Daoy (cell line): ENCODE measurements at places on chromosomes 11 and 22. TPM values are rescaled to one million over a fixed set of nuclear protein-coding genes. Genes with fewer than 3 reads are reported as not detected.

DNA sequence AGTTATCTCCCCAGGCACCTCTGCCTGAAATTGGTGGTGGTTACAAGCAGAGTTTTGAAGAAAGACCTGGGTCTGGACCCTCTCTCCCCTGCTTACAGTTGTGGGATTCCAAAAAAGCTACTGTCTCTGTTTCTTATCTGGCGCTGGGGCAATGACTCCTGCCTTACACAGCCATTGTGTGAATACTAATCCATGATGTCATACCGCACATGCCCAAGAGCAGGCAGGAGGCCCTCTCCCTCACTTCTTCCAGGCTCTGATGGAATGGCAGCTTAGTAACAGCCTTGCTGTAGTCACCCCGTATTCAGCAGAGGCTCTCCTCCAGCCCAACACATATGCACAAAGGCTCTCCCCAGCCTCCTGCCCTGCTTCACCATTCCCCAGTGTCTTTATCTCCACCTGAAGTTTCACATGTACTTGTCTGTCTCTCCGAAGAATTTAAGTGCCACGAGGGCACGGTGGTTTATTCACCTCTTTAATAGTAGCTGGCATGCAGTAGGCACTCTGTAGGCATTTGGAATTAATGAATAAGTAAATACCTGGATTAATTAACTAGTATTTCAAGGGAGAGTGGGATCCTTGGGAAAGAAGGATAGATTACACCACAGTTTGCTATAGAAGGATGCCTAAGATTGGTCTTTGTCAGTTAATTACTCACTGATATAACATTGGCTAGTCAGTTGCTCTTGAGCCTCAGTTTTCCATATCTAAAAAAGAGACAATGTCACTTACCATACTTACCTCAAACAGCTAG, 165.6 kb downstream of the ETS1 start:
- DNase-seq, result peak; percentile 77

P2RY2 gene
- 0.74 TPM in 1 of 2 replicates, not detected in the other for total RNA-seq

GRCh38 chr22:50141891-50142363, 28.6 kb upstream of the PANX2 start:
- no peak for DNase-seq

DNA sequence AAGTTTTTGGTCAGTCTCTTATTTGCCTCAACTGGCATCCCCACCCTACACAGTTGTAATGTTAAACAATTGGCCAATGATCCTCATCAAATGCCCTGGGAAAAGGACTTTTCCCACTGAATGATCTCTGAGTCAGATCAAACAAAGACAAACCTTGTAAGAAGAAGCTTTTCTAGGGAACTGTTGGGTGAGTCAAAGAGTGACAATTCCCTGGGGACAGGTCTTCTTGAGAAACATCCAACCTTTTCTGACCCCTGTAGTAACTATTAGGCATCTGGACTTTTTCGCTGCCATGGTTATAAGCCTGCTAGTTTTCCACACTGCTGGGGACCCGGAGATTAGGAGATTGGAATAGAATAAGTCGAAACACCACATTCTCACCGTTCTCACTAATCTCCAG, 789.8 kb upstream of the API5 start:
- DNase-seq, result no peak

- no peak for DNase-seq
Measured at GRCh38 chr11:74092425-74092824, 78.4 kb downstream of the C2CD3 start.

DNA sequence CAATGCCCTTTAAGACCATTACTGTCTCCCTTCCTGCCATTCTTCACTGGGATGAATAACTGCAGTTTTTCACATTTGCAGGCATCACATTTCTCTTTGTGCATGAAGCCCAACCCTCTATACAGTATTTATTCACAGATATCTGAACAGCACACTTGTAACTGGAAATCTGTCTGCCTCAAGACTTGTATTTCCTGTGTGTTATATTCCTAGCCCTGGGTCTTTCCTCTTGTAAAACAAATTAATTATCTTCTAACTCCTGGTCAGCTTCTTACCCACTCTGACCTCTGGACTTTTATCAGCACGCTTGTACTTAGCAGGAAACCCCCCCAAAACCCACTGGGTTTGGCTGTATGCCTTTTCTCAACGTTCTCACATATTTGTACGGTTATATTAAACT, 2.0 kb downstream of the CSRP3 start:
- no peak for DNase-seq

DNA sequence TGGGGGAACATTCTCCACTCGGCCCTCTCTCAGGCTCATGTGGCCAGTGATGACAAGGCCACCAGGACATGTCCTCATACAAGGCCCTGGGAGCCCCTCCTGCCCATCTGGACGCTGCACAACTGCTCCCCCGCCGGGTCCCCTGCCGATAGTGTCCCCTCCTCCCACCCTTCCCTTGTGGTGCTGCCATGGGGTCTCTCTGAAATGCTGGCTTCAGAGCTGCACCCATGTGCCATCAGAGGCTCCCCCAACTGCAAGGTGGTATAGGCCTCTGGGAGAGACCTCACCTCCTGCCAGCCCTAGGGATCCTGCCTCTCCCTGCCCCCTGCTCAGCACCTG, 113.0 kb downstream of the KCNQ1OT1 start:
- peak; percentile 1 for DNase-seq

DNA sequence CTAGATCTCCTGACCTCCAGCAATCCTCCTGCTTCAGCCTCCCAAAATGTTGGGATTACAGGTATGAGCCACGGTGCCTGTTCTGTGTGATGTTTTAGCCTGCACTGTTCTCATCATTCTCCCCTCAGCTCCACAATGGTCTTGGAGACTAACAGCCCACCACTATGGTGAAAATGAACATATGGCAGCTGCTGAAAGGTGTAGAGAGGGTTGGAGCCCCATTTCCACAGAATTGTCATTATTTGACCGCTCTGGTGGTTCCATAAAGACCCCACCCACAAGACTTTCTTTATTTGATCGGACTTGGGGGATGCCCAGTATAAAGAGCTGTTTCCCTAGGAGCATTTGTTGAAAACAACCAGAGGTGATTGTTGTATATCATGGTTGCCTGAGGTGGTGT, 67.9 kb upstream of the SEPTIN5 start:
- no peak for DNase-seq

DNA sequence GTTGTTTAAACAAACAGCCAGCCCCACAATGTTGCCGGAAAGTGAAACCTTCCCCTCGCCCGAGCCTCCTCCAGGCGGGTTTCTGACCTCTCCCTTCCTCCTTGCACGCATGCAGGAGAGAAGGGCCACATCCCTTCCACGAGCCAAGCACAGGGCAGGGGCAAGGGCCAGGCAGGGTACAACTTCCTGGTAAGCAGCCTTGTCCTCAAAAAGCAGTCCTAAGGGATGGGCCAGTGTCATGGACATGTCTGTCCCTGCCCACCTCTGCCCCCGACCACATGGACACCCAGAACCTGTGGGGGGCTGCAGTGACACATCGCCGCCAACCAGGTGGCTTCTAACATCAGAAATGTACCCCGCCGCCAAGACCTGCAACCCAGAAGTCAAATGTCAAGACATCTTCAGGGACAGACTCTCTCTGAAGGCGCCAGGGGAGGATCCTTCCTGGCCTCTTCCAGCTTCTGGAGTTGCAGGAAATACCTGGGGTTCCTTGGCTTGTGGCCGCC, 145.3 kb downstream of the CRYBB2 start:
- no peak for DNase-seq

HEPN1 gene
- total RNA-seq, result not detected in 2 replicates

SLC35E4 gene
- total RNA-seq, result 8.2 and 11.4 TPM in 2 replicates

SHISAL1 gene
- total RNA-seq, result 6.8 and 8.7 TPM in 2 replicates

- no peak for DNase-seq
Measured at GRCh38 chr11:120404495-120404894, 68.3 kb downstream of the ARHGEF12 start.

DNA sequence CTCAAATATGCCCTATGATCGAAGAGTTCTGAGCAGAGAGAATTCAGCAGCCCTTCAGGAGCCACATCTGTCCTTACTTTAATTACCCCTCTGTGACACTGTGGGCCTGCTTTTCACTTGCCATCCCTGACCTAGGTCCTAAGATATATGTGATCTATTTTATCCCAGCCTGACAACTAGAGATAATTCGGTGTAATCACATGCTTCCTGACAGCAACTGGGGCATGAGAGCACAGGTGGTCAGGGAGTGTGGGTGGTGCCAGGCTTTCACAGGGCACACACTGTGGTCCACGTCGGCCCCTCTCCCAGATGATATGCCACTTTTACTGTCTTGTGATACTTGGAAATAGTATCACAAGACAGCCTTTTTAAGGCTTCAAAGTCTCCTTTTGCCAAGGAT, 3.9 kb downstream of the TUBA8 start:
- DNase-seq, result no peak

TYR gene
- total RNA-seq, result not detected in 2 replicates

- DNase-seq, result no peak
Measured at GRCh38 chr22:41933411-41934177, 7.0 kb upstream of the TNFRSF13C start.

DTX4 gene
- total RNA-seq, result not detected in 2 replicates

TEAD1 gene
- 37.2 and 55.4 TPM in 2 replicates for total RNA-seq

- no peak for DNase-seq
Measured at GRCh38 chr11:108241330-108242037, 18.6 kb downstream of the ATM start.

GRCh38 chr11:57399972-57400578, 9.6 kb upstream of the PRG2 start:
- DNase-seq, result no peak

DNA sequence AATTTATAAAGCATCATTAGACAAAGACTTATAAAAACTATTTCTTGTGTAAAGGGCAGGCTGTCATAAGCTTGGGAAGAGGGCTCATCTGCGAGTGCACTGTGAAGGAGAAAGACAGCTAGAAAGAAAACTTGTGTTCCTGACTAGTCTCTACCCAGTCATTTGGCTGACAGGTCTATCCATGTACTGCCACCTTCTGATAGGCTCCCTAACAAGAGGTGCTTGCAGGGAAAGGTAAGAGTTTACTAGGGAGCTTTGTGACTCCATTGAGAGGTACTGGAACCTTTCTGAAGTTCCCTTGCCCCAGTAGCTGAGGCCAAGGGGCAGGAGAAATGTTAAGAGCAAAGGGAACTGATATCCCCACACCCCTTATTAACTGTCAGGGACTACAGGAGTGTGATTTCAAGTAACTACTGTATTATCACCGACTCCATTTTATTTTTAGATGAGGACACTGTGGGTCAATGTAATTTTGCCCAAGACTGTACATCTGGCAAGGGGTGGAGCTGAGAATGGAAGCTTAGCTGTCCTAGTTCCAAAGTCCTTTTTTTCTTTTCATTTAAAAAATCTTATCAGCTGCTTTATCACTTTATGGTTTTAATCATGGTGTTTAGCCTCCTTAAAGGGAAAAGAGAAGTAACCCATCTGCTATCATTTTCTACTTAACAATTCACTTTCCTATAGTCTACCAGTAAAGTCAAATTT, 129.4 kb downstream of the ARHGAP20 start:
- no peak for DNase-seq

- no peak for DNase-seq
Measured at GRCh38 chr11:110613197-110613918, 98.9 kb downstream of the ARHGAP20 start.

GRCh38 chr11:120338107-120338933, 2.1 kb downstream of the ARHGEF12 start:
- DNase-seq, result no peak

GRCh38 chr22:50443801-50444625, 30.8 kb downstream of the SBF1 start:
- no peak for DNase-seq

DNA sequence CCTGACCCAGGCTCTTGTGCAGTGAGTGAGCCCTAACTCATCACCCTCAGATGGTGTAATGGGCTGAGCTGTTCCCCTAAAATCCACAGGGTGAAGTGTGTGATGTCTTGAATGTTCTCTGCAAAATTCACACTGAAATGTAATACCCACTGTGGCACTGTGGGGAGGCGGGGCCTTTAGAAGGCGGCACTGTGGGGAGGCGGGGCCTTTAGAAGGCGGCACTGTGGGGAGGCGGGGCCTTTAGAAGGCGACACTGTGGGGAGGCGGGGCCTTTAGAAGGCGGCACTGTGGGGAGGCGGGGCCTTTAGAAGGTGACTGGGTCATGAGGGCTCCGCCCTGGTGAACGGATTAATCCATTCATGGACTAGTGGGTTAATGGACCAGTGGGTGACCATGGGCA, 33.0 kb downstream of the CHID1 start:
- no peak for DNase-seq
